ENCODE measurements at places on chromosomes 16 and 17. TPM values are rescaled to one million over a fixed set of nuclear protein-coding genes. Genes with fewer than 3 reads are reported as not detected.

DNA sequence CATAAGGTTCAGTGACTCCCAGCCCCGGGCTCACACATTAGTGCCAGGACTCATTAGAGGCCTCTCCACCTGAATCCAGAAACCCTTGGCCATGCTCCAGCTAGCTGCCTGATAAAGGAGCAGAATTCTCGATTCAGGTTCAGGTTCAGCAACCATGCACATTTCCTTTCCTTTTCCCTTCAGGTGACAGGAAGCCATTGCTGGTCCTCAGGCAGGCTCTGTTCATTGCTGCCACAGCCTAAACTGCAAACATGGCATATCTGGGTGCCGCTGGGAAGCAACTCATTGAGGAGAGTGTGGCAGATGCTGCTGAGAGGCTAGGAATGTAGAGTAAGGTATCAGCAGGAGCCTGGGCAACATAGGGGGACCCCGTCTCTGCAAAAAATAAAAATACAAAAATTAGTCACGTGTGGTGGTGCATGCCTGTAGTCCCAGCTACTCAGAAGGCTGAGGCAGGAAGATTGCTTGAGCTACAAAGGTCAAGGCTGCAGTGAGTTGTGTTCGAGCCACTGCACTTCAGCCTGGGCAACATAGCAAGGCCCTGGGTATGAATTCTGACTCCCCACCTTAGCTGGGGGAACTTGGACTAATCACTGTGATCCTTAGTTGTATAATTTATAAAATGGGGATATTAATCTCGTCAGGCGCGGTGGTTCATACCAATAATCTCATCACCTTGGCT lies 28.7 kb downstream of the ARL4D start:
- no peak for DNase-seq

- no peak for DNase-seq
Measured at GRCh38 chr16:79049040-79049439, 551.5 kb downstream of the MAF start.

ABCA10 gene
- 0.59 TPM for total RNA-seq

TMC5 gene
- 54.8 TPM for total RNA-seq

SKAP1 gene
- total RNA-seq: 1.4 TPM
